Vein endothelial cell (primary cell): ENCODE measurements at places on chromosomes 2 and 18. TPM values are rescaled to one million over a fixed set of nuclear protein-coding genes. Genes with fewer than 3 reads are reported as not detected.

LRRTM1 gene
- total RNA-seq: not detected in 2 replicates

KIAA2012 gene
- not detected in 2 replicates for total RNA-seq

ANKZF1 gene
- 18.5 and 22.5 TPM in 2 replicates for total RNA-seq

FAM110C gene
- total RNA-seq: under 0.01 TPM in 2 replicates

ITPRIPL1 gene
- total RNA-seq: 2.9 and 3.4 TPM in 2 replicates
